ENCODE measurements at places on chromosomes 1 and 21.

- no peak for DNase-seq
Measured at GRCh38 chr1:109838838-109839240, 71.8 kb upstream of the CSF1 start.

DNA sequence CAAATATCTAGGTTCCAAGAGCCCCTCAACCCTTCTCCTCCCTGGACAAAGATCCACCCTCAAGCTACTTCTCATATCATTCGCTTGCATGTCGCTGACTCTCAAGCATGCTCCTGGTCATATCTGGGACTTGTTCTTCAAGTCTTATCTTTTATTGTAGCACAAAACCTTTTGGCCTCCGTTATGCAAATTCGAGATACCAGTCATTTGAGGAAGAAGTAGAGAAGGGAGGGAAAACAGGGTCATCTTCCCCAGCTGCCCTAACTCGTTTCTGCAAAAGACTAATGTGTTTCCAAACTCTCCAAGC, 63.8 kb upstream of the ETS2 start:
- DNase-seq: no peak

GRCh38 chr1:152836870-152837269, 5.8 kb upstream of the LCE6A start:
- no peak for DNase-seq

DNA sequence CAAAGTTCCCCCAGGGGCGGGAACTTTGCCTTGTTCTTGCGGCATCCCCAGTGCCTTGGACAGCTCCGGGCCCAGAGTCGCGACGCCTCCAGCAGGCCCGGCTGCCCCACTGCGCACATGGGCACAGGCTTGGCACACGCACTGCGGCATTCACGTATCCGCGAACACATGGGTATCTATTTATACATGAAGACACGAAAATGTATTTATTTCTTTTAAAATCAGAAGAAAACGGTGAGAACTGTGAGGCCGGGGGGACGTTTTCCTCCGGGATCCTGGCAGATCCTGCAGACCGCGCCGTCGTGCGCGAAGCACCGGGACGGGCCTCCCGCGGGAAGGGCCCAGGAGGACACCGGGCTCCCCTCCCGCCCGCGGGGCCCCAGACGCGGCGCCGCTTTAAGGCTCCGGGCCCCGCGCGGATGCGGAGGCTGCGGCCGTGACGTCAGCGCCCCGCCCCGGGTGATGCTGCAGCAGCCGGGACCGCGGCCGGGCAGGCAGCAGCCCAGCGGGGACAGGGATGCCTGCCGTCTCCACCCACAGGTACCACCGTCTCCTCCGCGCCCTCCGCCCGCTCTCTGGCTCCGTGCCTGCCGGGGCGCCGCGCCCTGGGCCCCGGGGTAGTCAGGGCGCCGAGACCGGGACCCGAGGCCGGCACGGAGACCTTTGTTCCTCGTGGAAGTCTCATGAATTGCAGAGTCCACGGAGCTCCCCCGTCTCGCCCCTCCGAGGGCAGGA, at the start of gene SLC45A1:
Gene SLC45A1 (plus strand): TSS at position 468 of the 735 bp plus-strand sequence. CDS start 6,216 bp downstream, outside the sequence.
- peak; percentile 71 for DNase-seq

DNA sequence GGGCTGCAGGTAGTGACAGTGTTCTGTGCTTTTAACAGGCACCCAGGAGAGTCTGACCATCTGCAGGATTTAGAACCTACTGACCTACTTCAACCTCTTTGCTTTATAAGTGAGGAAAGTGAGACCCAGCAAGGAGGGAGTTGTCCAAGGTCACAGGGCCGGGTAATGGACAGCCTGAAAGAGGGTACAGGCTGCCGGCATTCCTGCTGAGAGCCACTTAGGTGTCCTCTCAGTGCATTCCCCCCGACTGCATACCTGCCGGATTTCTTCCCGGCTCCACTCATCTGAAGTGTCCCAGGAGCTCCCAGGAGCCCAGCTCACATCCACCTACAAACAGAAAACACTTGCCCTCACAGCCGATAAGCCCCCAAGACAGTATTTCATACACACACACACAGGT, 13.9 kb downstream of the PHLDA3 start:
- no peak for DNase-seq
